ENCODE measurements at places on chromosomes 13 and 19.

GRCh38 chr13:72141855-72142519, 275.0 kb upstream of the DACH1 start:
- DNase-seq, result no peak

- DNase-seq, result peak; percentile 73
Measured at GRCh38 chr19:38684078-38684861, 36.8 kb downstream of the ACTN4 start.

DNA sequence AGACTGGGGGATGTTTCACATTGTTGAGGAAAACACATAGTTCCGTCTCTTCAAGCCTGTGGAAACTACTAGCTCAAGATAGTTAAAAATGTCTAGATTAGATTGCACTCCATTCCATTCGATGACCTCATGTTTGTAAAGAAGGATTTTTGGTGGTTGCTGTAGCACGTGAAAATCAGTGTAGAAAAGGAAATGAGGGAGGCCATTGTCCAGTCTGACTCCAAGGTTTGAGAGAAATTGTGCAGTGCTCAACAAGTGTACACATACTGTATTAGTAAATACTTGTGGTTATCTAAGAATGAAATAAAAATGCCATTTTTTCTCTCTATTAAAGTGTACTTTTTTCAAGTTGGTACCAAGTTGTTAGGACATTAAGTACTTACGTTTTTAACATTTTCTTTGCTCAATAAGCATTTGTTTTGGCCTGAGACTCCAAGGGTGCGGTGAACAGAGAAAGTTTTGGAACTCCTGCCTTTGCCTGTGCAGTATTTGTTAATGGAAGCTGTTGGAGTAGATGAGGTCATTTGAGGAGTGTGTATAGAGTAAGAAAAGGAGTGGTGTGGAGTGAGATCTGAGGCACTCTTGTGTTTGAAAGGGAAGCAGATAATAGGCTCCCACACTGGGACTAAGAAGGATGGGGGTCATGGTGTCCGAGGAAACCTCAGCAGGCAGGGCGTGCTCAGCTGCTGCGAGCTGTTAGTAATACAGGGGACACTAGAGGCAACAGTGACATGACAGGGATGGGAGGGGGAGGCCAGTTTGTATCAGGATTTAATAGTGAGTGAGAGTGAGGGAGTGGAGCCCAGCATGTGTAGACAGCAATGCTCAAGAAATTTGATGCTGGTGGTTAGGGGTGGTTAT, 4.4 kb downstream of the WASF3 start:
- no peak for DNase-seq

- DNase-seq, result no peak
Measured at GRCh38 chr13:43546251-43546650, 240.5 kb downstream of the ENOX1 start.

DNA sequence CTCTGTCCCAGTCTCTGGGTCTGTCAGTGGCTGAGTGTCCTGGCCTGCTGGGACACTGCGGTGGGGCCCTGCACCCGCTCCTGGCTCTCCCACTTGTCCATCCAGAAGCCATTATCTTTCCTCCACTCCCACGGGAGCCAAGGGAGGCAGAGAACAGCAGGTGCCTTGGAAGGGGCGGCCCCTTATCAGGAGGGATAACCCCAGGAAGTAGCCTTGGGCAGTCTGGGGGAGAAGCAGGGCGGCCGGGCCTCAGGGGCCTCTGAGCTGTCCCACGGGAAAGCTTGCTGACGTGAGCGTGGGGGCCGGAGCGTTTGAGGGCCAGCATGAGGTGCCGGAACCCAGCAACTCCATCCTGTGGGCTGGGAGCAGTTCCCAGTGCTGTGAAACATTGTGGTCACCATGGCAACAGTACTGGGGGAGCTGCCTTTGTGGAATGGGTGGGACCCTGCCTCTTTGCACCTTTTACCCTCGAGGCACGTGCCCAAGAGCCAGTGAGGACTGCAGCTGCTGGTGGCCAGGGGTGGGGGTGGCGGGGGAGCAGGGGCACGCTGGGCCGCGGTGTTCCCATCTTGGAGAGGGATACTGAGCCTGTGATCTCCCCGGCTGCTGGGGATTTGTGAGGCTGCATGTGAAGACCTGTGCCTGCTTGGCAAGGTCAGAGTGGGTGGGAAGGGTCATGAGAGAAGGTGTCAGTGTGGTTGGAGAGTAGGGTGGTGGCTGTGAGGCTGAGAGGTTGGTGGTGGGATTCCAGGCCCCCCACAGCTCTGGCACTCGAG, 20.9 kb downstream of the KLHL26 start:
- DNase-seq, result no peak

DNA sequence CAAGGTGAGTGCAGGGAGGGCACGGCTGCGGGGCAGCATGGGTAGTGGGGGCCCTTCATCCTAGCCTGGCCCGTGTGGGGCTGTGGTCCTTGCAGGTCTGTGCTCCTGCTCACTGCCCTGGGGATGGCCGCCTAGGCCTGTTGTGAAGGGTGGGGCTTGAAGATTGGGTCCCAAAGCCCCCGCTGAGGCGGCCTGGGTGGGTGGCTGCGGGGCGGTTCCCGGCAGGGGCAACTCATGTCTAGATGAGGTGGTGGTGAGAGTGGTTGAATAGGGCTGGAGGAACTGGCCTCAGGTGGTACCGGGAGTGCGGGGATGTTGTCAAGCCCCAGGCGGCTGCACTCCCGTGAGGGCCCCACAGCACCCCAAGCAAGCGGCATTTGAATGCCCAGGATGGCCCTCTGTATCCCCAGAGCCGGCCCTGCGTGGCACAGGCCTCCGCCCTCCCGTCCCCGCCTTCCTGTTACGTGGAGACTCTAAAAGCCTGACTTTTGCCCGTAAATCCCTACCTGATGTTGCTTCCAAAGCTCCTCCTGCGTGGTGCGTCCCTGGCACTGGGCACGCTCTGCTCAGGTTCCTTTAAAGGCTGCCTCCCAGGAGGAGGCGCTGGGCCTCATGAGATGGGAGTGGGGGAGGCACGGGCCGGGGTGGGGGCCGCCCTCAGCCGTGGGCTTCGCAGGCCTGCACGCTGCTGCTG, 15.0 kb downstream of the SPPL2B start:
- DNase-seq, result no peak
